CD4-positive, alpha-beta T cell treated with Interferon gamma for 1 hour (primary cell): ENCODE measurements at places on chromosomes 2 and 18.

DNA sequence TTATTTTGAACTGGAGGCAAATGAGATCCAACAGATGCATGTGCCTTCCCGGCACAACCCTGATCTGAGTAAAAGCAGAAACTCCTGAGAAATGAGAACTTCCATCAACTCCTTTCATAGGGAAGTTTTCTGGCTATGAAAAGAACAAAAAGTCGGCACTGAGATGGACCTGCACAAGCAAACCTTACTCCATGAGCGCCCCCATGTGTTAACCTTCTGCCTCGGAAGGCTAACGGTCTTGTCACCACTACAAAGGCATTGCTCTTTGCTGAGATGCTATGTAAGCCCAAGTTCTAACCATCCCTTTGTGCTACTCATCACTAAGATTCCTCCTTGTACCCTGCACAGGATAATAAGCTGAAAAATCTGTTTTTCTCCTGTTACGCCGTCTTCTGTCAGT is 57.3 kb upstream of the SULT1C3 start:
- no peak for DNase-seq

DNA sequence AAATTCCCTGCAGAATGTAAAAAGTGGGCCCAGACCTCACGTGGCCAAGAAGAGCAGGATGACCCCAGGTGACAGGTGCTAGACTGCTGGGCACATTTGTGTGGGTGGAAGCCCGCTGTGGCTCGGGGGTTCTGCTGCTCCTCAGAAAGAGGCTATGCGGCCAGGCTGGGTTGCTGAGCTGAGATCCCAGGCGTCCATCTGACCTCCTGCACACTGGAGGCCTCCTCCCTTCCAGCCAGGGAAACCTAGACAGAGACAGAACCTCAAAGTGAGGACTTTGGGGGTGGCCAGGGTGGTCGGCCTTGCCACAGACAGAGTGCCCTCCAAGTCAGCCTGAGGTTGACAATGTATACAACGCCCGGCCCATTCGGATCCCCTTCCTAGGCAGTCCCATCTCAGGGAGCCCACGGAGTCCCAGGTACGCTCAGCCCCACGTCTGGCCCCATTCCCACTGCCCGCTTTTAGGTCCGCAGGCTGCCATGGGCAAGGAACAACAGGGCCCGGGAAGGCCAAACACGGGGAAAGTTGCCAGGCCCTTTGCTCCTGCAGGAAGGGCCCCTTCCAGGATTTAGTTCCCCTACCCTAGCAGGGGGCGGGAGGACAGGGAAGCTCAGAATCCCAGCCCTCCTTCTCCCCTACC is 75.6 kb downstream of the KIAA2012 start:
- DNase-seq, result no peak

DNA sequence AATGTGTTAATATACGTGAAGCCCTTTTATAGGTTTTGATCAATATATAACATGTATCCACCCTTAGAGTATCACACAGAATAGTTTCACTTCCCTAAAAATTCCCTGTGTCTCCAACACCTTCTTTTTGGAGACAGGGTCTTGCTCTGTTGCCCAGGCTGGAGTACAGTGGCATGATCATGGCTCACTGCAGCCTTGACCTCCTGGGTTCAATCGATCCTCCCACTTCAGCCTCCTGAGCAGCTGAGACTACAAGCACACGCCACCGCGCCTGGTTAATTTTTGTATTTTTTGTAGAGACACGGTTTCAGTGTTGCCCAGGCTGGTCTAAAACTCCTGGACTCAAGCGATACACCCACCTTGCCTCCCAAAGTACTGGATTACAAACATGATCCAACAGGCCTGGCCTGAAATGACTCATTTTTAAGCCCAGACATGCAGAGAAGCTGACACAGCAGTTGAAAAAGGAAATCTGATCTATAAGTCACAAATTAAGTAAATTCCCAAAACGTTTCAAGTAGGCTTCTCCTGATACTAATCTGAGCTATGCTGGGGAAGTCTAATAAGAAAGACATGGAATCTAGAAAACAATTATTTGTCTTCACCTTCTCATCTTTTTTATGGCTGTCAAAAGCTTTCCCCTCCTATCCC is 2.9 kb downstream of the DUSP11 start:
- DNase-seq, result no peak

DNA sequence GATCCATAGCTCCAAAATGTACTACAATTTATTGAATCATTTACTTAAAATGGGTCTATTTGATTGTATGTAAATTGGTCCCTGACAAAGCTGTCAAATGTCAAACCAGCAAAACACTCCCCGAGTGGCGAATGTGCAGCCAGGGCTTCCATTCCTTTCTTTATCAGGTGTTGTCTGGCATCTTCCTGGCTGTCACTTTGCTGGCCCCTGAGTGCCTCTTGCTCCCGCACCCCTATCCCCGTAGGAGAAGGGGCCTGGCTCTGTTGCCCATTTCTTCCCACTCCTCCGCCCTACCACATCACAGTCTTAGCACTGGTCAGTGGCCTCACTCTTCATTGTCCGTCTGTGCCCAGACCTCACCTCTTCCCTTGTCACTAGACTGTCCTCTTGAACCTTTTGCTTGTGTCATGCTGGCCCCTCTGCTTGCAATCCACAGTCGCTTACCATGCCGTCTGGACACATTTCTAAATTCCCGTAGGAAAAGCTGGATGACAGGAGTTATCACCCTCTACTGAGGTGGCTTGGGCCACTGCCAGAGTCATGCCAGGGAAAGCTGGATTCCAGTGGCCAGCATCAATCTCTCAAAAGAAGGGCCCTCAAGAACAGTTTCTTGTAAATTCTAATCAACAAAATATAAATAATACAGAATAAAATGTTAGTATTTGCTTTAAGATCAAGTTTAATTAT is 15.4 kb downstream of the UBE2F start:
- no peak for DNase-seq

DNA sequence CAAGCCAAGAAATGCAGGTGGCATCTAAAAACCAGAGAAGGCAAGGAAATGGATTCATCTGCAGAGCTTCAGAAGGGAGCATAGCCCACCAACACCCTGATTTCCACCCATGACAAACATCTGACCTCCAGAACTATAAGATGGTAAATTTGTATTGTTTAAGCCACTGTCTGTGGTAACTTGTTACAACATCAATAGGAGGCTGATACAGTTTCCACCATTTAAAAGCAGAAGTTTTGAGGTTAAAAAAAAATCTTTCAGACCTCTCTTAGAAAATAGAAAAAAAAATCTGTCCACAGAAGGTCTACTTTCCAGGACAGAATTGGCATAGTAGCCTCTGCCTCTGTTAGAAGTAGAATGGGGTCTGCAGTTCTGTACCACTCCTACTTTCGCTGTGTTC is 37.2 kb downstream of the SLC40A1 start:
- no peak for DNase-seq

DNA sequence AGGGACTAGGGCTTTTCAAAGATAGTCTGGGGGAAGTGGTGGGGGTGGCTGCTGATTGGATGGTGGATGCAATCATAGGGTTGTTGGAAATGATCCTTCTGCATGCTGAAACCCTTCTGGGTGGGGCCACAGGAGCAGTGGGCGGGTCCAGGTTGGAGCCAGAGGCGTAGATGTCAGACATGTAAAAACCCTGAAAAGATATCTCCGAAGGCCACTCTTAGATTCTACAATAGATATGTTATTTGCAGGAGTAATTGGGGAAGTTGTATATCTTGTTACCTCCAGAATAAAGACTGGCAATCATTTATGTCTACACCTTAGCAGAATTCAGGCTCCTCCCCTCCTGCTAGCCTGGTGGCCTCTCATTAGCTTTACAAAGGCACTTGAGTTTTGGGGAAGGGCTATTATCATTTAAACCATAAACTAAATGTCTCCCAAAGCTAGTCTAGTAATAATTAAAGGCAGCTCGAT is 8.2 kb upstream of the FAM98A start:
- DNase-seq, result no peak

DNA sequence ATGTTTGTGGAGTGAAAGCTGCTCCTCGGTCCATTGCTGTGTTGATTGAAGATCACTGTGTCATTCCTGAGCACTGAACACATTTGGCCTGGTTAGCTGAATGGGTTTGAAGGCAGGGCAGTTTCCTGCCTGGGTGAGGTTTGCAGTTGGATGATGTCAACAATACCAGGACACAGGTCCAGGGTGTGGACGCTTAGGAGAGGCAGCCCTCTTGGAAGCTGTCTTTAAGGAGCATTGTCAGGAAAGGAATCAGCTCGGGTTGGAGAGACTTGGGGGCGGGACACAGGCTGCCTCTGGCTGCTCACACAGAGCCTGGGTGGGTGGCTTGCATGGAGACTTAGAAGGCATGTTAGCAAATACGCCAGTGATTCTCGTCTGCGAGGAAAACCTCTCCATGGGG is 237.7 kb downstream of the SEPTIN10 start:
- no peak for DNase-seq

- DNase-seq, result no peak
Observed at GRCh38 chr2:8197101-8197500, 484.8 kb upstream of the ID2 start.

DNA sequence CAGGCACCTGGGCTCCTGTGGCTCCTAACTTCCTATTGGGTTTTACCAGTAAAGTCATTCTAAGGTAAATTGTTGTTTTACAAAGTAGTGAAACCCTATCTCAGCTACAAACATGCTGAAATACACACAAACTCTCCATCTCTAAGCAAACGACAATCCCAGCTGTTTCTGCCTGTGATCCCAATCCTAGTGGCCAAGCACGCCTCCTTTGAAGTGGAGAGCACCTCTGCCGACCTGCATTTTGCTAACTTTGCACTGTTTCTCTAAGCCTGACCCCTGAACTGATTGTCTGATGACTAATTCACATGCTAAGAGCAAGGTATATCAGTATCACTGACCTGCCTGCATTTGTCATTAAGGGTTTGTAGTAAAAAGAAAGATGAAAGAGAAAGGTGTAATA is 124.3 kb downstream of the PAX3 start:
- DNase-seq, result no peak

GRCh38 chr18:75048776-75049454 is 160.0 kb downstream of the PTGR3 start:
- DNase-seq, result no peak

DNA sequence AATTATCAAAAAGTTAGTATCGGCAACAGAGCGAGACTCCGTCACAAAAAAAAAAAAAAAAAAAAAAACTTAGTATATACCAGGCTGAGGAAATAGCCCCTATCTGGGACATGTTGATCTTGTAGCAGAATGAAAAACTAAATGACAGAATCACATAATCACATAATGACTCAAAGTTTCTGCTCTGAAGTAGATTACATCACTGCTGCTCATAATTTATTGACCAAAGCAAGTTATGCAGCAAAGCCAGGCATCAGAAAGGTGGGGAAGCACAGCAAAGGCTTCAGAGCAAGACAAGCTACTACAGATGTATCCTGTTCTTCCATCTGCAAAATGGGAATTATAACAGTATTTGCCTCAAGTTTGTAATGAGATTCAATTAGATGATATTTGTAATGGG is 68.1 kb downstream of the BOD1L2 start:
- no peak for DNase-seq

GRCh38 chr2:213411582-213412289 is 127.5 kb downstream of the SPAG16 start:
- DNase-seq, result no peak

DNA sequence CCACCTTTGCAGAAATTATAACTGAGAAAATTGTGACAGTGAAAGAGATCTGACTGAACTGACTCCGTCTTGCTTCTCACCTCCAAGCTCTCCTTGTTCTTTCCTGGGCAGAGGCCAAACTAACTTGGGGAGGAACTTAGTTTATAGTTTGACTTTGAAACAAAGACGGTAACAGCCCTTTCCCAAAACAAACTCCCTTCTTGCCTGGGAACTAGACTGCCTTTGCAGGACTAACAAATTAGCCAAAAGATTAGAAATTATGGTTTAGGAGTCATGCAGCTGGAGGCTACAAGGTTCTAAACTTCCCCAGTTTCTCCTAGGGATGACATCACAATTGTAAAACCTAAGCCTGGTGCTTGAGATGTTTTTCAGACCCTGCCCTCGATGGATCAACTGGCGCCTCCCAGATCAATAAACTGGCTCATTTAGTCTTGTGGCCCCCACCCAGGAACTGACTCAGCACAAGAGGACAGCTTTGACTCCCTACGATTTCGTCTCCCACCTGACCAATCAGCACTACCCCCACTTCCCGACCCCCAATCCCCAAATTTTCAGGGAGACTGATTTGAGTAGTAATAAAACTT is 137.7 kb downstream of the ALPK2 start:
- DNase-seq, result no peak

DNA sequence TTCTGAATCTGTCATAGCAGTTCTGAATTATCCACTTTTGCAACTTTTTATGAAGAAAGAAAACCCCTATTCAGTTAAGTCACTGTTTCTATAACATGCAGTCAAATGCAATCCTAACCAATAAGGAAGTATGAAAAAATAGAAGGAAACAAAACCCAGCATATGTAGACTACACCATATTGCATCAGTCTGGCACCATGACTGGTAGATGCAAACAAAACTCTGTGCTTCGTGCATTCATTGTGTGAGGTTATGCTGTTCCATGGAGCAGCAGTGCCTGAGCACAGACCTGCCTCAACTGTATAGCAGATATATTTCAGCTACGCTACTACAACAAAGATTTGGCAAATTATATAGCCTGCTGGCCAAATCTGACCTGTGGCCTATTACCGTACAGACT is 325.5 kb downstream of the LRP1B start:
- no peak for DNase-seq

GRCh38 chr2:45567288-45567963 is 43.6 kb downstream of the SRBD1 start:
- DNase-seq, result no peak

DNA sequence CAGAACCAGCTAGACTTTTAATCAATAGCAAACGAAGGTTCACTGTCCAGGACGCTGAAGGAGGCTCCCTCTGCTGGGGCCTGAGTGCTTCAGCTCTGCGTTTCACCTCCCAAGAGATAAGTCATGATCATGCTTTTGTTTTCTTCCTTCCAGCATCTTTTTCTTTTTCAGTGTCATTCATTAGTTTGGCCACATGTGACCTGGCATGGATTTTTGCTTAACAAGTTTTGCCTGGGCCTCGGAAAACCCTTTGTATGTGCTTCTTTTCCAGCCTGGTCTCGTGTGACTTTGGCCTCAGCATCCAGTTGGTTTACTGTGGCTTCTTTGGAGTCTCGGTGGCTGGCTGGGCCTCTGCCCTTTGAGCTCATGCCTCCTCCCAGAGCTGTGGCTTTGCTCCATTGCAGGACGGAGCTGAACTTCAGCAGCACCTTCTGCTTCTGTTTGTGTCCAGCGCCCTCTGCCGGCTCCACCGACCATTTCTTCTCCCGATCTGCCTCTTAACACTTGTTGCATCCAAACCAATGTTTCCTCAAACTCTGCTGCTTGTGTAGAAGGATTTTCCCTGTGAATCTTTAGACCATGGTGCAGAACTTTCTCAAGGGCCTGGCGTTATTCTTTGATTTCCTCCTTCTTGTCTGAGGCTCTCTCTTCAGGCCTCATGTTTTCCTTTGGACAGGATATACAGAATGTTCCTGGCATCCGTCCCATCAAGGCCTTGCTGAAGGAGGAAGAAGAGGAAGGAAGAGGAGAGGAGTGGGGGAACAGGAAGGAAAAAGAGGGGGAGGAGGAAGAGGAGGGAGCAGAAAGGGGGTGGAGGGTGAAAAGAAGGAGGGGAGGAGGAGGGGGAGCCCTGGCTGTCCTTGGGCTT is 23.6 kb upstream of the HES6 start:
- DNase-seq, result peak; percentile 73

- peak; percentile 75 for DNase-seq
Observed at GRCh38 chr2:148645539-148646230, 1.1 kb downstream of the EPC2 start.

- DNase-seq, result no peak
Observed at GRCh38 chr2:98280376-98281102, 65.7 kb upstream of the CNGA3 start.

GRCh38 chr18:44791520-44791919 is 110.8 kb downstream of the SETBP1 start:
- no peak for DNase-seq

GRCh38 chr2:127226520-127227263 is 6.6 kb upstream of the CYP27C1 start:
- DNase-seq, result no peak

GRCh38 chr2:145601361-145601925 is 1081.5 kb upstream of the ZEB2 start:
- no peak for DNase-seq
